ENCODE measurements at places on chromosomes 7 and 10.

- no peak for DNase-seq
Measured at GRCh38 chr10:127198721-127199120, 2.3 kb upstream of the INSYN2A start.

DNA sequence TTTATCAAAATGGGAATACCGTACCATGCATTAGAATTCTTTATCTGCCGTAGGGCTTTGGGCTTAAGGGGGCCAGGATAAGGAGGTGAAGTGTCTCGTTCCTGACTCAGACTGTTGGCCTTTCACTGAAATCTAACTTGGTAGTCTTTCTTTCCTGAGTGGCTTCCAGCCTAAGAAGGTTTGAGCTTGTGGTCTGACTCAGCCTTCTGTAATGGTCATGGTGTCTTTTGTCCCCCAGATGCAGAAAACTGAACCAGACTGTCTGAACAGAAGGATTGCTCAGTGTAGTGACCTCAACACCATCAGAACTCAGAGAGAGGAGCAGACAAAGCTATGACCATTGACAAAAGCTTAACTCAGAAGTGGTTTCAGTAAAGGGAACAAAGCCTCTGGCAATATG is 39.5 kb downstream of the WNT2 start:
- no peak for DNase-seq

DNA sequence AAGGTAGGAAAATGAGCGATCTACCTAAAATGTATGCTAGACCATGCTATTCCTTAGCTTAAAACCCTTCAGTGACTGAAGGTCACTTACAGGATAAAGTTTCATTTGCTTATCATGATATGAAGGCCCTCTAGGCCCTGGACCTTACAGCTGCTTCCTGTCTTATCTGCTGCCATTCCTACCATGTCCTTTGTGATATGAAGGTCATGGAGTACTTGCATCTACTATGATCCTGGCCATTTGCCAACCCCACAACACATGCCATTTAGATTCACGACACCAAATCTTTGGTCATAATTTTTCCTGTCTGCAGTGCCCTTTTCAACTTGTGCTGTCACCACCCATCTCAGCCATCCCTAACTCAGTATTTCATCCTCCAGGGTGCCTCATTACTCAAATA is 181.8 kb upstream of the MDFIC start:
- DNase-seq = no peak

DNA sequence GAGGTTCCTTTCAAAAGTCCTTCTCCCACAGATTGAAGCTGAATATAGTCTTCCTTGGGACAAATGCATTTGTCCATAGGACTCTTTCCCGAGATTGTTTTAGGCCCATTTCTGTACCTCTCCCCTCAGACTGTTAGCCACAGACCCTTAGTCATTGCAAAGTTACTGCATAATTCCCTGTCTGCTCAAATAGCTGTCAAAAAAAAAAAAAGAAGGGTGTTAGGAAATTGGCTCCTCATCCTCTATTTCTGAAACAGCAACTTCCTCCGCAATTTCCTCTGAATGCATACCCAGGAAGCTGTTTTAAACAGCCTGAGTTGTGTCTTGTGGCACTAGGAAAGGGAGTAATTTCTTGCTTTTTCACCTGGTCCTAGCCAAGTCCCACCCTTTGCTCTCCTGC is 5.4 kb downstream of the LRRC4 start:
- peak; percentile 32 for DNase-seq

DNA sequence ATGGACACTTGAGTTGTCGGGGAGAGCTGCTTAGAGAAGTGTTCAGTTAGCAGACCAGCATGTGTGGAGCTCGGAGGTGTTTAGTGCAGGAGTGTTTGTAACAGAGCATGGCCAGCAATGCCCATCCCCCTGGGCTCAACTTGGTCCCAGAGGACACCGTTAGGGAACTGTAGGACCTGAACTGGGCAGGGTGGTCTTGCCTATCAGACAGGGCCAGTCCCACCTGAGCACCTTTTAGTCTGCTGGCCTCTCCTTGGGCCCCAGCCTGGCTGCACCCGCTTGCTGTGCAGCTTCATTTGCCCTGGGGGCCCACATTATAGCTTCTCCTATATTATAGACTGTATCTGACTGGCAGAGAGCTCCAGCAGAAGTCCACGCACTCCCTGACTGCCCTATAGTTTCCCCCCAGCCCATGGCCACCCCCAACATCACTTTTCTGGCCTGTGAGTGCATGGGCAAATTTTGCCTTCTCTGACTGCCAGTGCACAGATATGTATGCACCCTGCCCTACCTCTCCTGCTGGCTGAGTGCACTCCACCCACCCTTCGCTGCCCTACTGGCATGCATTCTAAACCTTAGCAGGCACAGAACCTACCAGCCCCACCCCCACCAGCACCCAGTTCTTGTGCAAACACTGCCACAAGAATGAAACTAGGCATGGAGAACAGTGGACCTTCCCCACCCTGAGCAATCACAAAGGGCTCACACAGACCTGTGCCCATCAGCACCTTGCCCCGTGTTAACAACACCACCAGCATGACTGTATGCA is 1030.6 kb upstream of the GHITM start:
- DNase-seq = no peak

DNA sequence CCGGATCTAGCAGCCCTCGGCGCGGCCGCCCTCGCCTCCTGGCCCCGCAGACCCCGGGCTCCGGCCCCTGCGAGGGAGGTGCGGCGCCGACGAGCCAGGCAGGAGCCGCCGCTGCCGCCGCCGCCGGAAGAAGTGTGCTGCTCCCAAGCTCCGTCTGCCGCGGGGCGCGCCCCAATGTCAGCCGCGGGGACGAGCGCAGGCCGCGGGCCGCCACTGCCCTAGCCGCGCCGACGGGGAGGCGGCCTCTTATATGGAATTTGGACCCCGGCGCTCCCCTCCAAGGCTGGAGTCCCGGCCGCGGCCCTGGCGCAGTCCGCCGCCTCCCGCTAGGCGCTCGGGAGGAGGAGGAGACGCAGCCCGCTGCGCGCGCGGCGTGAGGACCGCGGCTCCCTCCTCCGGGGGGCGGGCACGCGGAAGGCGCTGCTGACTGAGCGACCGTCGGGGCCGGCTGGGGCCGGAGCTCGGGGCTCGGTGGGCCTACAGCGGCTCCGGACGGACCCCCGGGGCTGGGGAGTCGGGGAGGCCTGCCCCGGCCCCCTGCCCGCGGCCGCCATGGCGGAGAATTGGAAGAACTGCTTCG is at the start of gene TRIM8:
Gene TRIM8 (plus strand): TSS at position 414 of the 580 bp plus-strand sequence. CDS start 139 bp downstream, at position 553.
- DNase-seq = peak; percentile 61

GRCh38 chr10:113441686-113442270 is 111.1 kb upstream of the HABP2 start:
- DNase-seq = no peak

GRCh38 chr7:125382401-125382800 is 452.8 kb upstream of the POT1 start:
- DNase-seq = no peak

- DNase-seq = no peak
Measured at GRCh38 chr10:90988802-90989201, 67.9 kb upstream of the ANKRD1 start.

DNA sequence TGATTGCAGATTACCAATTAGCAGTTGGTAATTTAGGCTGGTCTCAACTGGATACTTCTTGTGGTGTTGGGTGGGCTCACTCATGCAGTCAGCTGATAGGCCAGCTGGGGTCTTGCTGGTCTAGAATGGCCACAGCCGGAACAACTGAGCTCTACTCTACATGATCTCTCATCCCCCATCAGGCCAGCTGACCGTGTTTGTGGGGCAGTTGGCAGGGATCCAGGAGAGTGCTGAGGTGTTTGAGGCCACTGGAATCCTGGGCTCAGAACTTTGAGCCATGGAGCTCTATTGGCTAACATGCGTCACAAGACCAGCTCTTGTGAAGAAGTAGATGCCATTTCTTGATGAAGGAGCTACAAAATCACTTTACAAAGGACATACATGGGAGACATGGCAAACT is 242.4 kb downstream of the GFRA1 start:
- DNase-seq = no peak

DNA sequence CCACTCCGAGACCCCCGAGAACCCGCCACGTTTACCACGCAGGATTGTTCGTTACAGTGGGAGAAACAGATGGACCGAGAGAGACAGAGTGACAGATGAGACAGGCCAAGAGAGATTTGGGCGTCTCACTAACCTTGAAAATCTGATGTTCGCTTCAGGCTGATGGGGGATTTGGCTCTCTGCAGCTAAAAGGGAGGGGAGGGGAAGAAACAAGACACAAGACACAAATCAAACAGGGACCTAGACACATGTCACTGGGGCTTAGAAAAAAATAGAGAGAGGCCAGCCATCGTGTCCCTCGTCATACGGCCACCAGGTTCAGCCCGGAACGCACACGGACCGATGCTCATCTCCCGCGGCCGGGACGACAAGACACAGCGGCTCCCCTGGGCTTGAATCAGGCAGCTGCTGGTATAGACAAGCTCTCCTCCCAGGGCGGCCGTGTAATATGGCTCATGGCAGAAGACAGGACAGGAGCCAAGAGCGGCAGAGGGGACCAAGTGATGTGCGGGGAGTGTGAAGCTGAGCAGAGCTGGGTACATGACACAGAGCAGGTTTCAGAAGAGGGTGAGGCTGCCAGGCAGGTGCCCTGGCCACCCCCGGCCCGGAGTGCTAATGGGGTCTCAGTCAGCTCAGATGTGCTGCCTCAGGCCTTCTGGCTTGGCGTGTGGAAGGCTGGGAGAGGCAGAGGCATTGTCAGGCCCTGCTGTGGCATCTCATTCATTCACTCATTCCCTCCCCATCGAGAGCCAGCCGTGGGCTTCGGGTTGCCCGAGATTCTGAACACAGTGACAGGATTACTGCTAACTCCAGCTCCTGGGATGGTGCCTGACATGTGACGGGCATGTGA is 88.5 kb upstream of the GNA12 start:
- no peak for DNase-seq

- DNase-seq = no peak
Measured at GRCh38 chr7:111026343-111026742, 64.6 kb upstream of the LRRN3 start.

- no peak for DNase-seq
Measured at GRCh38 chr7:36547416-36547815, 157.8 kb downstream of the ANLN start.

DNA sequence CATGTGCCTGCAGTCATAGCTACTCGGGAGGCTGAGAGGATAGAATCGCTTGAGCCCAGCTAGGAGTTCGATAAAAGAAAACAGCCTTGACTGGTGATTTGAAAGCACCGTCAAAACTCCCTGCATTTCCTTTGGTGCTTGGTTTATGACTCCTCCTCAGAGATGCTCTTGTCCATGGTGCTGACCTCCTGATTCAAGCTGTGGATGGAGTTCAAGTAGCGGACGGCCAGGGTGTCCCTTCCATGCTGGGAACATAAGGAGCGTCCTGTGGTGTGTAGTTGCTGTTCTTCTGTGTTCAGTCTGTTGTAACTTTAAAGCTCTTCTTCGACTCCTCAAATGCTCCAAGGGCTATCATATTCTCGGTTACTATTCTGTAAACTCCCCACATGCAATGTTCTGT is 382.5 kb upstream of the KIAA1217 start:
- DNase-seq = no peak

GRCh38 chr7:96287132-96287531 is 34.8 kb downstream of the SLC25A13 start:
- peak; percentile 45 for DNase-seq

DNA sequence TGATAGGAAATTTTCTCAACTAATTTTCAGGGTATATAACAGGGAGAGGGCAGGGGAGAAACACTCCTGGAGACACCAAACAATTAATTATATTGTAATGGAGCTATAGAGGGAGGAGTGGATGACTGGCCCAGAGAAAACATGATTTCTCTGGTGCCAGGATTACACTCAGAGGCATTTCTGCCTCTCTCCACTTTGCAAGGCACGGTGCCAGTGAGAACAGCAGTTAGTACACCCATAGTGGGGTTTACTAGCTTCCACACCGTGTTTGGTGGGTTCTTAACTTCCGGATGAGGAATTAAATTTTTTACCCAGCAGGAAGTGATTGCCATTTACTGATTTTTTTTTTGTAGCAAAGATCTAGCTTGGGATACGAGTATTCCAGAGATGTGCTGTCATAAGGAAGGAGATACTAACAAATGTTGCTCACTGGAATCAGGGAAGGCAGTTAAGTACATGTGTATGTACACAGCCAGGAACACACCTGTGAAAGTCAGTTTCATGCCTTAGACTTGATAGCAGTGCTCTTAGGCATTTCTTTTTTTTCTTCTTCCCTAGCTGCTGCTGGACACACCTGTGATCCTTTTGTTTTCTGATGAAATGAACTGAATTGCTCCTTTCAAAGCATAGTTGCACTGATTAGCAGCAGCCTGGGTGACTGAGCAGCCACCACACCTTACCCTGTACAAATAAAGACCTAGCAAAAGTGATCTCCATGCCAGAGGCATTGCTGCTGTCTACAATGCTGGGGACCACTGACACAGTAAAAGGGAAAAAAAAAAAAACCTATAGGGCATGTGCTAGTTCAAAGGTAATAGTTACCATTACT is 58.1 kb downstream of the POLL start:
- no peak for DNase-seq

DNA sequence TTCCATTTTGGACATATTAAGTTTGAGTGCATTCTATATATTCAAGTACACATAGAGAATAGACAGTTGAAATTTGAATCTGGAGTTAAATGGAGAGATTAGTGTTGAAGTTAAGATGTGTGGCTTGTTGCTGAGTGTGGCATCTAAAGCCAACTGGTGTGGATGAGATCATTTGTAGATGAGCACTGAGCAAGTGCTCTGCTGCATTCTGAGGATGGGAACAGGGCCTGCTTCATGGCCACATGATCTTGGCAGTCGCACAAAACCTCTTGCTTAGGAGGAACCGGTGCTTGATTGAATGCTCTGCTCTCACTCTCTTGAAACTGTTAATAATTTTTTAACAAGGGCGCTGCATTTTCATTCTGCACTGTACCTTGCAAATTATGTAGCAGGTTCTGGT is 62.0 kb downstream of the EPDR1 start:
- DNase-seq = peak; percentile 26
